ENCODE measurements at places on chromosomes 2 and 18.

- DNase-seq, result no peak
Measured at GRCh38 chr18:76994086-76994654, 138.4 kb downstream of the MBP start.

GRCh38 chr2:39525636-39526412 is 88.7 kb upstream of the MAP4K3 start:
- no peak for DNase-seq

- DNase-seq, result no peak
Measured at GRCh38 chr2:8255448-8255800, 426.4 kb upstream of the ID2 start.

DNA sequence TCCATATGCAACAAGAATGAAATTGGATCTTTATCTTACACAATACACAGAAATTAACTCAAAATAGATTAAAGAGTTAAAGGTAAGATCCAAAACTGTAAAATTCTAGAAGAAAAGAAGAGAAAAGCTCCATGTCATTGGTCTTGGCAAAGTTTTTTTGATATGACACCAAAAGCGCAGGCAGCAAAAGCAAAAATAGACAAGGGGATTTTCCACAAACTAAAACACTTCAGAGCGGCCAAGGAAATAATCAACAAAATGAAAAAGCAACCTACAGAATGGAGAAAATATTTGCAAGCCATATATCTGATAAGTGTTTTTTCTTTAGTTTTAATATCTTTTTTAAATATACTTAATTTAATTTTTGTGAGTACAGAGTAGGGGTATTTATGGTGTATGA is 112.8 kb upstream of the CAB39 start:
- no peak for DNase-seq

DNA sequence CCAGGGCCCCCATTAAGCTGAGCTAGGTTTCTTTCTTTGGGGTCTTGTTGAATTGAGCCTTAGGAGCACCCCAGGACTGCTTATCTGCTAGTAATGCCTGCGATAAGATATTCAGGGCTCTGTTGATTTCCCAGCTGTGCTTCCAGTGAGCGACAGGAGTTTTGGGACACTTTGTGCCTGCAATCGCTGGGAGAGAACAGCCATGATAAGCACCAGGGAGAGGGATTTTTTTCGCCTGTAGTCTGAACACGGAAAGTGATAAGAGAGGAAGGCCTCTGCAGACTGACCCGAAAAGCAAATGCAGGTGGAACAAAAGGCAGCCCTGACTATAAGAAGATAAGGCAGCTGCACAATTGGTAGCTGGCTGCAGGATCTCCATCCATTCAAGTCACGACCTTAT is 244.3 kb downstream of the CNTNAP5 start:
- no peak for DNase-seq

DNA sequence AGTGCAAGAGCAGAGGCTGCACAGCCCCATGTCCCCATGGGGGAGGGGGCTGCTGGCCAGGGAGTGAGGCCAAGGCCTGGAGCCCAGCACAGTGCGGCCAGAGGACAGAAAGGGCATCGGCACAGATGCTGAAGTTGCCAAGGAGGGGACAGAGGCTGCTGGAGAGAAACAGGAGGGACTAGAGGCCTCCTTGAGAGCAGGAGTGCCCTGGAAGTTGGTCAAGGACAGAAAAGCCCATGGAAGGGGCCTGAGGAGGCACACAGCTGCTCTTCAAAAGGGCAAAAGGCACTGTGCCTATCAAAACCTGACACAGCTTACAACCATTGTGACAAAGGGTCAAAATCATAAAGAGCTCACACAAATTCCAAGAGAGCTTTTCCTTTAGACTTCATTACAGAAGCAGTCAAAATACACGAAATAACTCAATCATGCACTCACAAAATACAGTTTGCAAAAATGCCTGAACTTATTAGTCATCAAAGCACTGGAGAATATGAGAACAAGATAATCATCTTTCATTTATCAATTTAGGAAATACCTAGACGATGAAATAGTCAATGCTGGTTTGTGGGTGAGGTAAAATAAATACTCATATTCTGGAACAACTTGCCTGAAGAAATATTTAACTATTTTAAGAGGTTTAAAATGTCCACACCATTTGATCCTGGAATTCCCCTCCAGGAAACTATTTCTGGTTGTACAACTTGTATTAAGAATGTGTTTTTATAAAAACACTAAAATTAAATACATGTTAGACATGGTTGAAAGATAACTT is 79.6 kb downstream of the USP40 start:
- no peak for DNase-seq

All from stimulated activated CD8-positive, alpha-beta memory T cell treated with anti-CD3 and anti-CD28 coated beads, Interleukin-4, amount 100 ng/mL, for 1 hour (primary cell).